ENCODE measurements at places on chromosomes 4 and X.
A peak's percentile ranks its signal among the peaks of the same experiment; 100 is the strongest.

DNA sequence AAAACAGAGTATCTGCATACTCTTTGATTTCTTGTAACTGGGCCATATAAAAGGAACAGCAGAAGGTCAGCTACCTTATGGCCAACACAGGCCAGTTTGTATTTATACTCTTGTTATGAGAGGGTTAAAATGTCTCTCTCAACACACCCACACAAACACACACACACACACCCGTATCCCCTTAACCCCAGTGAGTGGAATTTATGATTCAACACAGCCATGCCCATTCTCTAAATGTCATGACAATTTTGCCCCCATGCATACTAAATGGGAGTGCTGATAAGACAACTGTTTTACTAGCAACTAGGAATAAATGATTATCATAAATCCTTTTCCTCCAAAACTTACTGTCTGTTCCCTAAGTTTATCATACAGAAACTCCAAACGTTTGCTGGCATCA is 22.1 kb upstream of the SCD5 start:
- DNase-seq, result no peak

- DNase-seq, result no peak
Observed at GRCh38 chr4:66567551-66567950, 897.3 kb upstream of the EPHA5 start.

- DNase-seq, result peak; percentile 68
Observed at GRCh38 chr4:19399001-19399400, 852.7 kb upstream of the SLIT2 start.

GRCh38 chr4:59979061-59979460 is 1221.1 kb upstream of the ADGRL3 start:
- no peak for DNase-seq

- DNase-seq, result no peak
Observed at GRCh38 chrX:11553594-11553993, 112.1 kb downstream of the ARHGAP6 start.

- no peak for DNase-seq
Observed at GRCh38 chr4:45795135-45795534, 328.7 kb downstream of the GABRG1 start.

GRCh38 chr4:86845593-86845992 is 3.6 kb downstream of the SLC10A6 start:
- no peak for DNase-seq

GRCh38 chr4:32488690-32489089 is 1768.5 kb downstream of the PCDH7 start:
- peak; percentile 48 for DNase-seq

GRCh38 chr4:183430317-183430993 is 14.0 kb upstream of the CDKN2AIP start:
- DNase-seq, result no peak

DNA sequence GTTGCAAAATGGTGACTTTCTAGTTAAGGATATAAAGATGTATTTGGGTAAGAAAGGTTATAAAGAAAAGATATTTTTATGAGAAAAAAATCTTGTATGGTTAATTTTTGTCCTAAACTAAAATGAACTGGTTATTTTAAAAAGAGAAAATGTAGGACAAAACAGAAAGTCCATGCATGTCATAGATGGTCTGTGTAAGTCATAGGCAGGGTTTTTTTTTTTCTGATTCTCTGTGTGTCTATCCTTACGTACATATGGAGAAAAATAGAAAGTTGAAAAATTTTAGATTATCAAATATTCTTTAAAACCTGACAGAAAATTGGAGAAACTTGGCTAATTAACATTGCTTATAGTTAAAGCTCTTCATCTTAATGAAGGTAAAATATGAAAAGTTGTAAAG is 493.4 kb downstream of the IQCM start:
- DNase-seq, result no peak

GRCh38 chr4:125750399-125750798 is 435.6 kb downstream of the FAT4 start:
- peak; percentile 17 for DNase-seq

DNA sequence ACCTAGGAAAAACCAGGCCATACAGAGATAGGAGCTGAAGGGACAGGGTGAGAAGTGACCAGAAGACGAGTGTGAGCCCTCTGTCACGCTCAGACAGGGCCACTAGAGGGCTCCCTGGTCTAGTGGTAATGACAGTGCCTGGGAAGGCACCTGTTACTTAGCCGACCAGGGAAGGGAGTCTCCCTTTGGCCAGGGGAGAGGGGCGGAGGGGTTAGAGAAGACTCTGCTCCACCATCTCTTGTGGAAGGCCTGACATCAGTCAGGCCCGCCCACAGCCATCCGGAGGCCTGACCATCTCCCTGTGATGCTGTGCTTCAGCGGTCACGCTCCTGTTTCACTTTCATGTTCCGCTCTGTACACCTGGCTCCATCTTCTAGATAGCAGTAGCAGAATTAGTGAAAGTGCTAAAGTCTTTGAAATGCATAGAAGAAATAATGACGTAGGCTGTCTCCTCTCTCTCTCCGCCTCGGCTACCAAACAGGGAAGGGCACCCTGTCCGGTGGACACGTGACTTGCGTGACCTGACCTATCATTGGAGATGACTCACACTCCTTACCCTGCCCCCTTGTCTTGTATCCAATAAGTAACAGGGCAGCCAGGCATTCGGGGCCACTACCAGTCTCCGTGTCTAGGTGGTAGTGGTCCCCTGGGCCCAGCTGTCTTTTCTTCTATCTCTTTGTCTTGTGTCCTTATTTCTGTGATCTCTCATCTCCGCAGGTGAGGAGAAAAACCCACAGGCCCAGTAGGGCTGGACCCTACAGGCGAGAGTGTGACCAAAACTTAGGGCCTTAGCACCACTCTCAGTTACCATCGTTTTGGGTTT is 26.7 kb downstream of the HTT-AS start:
- DNase-seq, result peak; percentile 23

DNA sequence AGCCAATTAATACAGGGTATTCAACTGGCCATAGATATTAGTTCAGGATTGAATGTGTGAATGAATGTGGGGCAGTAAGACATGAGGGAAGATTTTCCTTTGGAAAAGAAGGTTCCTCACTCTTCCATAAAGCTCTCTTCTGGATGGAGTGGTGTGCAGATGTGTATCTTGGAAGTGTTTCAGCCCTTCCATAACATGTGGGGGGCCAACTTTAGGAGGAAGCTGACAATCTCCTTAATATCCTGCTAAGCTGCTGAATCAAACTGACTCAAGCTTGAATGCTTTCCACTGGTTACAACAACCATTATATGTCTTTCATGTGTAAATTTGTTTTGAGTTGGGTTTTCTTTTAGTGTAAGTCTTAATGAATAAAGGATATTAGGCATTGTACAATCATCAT is 40.3 kb downstream of the FANCB start:
- peak; percentile 11 for DNase-seq

DNA sequence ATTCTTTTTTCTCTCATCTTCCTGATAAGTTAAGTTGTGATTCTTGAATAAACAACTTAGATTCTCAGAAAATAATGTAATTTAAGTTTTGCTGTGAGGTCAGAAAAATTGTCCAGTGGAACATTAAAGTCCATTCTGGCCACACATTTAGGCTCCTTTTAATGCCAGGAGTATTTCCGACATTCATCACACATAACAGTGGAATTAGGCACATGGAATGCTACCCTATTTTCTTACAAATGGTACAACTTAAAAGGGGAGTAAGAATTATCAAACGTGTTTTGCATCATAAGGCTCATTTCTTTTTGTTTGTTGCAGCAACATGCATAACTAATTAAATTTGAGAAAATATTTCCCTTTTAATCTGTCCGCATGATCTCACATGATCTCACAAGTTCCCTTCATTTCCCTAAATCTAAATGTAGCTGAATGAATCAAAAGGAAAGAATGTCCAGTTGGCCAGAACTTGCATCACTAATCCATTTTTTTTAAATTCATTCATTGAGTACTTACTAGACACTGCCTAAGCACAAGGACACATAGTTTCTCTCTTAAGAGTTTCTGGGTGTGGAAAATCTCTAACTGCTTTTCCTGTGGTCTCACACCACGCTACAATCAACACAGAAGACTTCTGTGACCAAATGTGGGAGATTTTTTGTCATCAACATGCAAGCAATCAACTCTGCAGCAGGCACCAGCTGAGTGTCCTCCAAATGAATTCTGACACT is 22.0 kb downstream of the SPARCL1 start:
- peak; percentile 86 for DNase-seq

DNA sequence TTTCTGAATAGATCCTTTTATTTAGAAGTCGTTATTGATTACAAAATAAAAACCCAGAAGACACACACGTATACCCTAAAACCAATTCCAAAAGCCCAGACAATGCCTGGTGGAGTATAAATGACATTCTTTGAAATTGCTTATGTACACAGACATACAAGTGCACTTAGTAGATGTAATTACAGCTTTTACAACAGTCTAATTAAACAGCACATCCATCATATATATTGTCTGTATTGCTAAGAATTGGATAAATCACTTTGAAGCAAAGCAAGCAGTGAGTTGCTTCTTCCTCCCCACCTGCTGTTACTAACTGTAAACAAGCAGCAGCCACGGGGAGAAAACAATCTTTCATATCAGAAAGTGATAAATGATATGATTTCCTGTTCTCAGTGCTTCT is 645.7 kb downstream of the TLL1 start:
- no peak for DNase-seq

- DNase-seq, result no peak
Observed at GRCh38 chr4:72031868-72032608, at the start of gene NPFFR2. Gene NPFFR2 (plus strand): TSS chr4:72032000. CDS start chr4:72128592, 96,592 bp downstream.

GRCh38 chr4:180560896-180561295 is 1682.3 kb upstream of the TENM3 start:
- DNase-seq, result peak; percentile 51

DNA sequence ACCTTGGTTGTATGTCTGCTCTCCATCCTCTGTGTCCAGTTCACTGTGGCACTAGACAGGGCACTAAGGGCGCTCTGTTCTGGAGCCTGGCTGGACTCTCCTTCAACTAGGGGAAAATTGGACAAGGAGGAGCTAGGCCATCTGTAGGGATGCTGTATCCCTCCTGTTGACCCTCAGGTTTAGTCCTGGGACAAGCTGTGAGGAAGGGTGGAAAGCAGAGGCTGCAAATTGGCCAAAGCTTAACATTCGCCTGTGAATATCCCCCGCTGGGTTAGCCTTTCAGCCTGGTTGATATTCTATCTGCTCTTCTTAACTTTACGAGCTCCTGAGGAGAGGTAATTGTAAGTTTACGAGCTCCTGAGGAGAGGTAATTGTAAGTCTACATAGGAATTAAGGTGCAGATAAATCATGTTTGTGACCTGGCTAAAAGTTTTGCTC is 64.4 kb upstream of the ENPEP start:
- DNase-seq, result no peak

GRCh38 chrX:72715546-72715945 is 1.4 kb upstream of the PHKA1 start:
- no peak for DNase-seq

DNA sequence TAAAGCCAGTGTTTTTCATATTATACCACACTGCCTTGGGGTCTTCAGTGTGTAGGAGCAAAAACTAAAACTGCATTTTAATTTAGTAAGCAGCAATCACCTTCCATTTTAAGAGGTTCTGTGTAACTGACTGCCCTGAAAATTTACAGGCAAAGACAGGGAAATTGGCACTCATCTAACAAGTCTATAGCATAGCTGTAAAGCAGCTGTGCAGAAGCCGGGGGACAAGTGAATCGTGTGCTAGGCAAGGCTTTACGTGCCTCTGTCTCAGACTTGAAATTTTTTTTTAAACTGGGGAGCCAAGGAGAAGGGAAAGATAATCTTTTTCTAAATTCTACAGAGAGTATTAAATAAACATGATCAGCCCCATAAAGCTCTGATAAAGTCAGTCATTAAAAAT is 39.7 kb downstream of the TSPAN5 start:
- DNase-seq, result no peak

GRCh38 chr4:150625033-150625432 is 43.1 kb downstream of the MAB21L2 start:
- DNase-seq, result no peak

DNA sequence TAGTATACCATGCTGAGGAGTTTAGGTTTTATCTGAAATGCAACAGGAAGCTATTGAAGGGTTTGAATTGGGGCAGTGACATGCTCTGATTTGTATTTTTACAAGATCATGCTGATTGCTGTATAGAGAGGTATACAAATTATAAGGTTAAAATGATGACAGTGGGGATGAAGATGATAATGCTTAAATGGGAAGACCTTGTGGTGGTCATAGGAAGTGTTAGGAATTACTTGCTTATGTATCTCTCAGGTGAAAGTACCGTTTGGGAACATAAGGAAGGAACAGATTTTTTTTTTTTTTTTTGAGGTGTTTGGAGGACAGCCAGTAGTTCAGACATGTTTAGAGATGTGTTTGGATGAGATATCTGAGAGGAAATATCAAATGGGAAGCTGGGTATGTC is 5.0 kb downstream of the BMP2K start:
- DNase-seq, result no peak

GRCh38 chrX:10979956-10980355 is 131.2 kb upstream of the HCCS start:
- no peak for DNase-seq

DNA sequence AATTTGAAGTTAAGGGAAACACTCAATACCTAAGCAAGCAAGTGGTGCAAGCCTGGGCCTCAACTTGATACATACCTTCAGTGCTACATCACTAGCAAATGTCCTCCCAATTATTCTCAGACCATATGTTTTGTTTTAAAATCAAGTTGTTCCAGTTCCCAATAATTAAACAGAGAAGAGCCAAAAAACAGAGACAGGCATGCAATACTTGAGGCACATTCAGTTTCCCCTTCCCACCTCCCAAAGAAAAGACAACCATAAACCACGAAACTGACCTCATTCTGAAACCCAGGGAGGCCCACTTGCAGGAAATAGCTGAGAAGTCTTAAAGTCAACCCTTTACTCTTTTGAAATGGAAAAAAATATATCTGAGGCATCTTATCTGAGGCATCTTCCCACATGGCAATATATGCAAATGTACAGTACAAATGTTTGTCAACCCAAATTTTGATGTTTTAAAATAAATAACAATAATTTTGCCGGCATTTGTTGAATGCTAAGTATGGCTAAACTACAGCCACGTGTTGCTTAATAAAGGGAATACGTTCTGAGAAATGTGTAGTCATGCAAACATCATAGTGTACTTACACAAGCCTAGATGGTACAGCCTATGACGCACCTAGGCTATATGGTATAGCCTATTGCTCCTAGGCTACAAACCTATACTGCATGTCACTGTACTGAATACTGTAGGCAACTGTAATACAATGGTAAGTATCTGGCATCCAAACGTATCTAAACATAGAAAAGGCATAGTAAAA is 147.5 kb downstream of the TSPAN5 start:
- peak; percentile 97 for DNase-seq

GRCh38 chrX:154349979-154350378 is 24.5 kb downstream of the FLNA start:
- no peak for DNase-seq

DNA sequence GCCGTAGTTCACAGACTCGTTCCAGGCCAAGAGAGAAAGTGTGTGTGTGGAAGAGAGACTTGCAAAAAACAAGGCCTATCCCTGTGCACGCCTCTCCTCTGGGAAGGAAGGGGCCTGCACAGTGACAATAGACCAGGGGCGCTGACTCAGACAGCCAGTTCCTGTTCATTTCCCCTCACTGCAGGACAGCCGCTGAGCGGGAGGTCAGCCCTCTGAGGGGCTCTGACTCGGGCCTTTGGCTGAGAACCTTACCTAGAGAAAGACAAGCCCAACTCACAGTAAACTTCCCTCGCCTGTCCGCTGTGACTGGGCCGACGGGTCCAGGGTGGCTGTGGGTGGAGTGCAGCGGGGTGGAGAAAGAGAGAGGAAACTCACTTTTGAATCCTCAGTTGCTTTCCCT is 52.1 kb downstream of the RTL5 start:
- DNase-seq, result peak; percentile 8
